ENCODE measurements at places on chromosomes 12 and 14.

- DNase-seq: no peak
These were observed 55.9 kb upstream of the AVPR1A start for GRCh38 chr12:63206909-63207308.

DNA sequence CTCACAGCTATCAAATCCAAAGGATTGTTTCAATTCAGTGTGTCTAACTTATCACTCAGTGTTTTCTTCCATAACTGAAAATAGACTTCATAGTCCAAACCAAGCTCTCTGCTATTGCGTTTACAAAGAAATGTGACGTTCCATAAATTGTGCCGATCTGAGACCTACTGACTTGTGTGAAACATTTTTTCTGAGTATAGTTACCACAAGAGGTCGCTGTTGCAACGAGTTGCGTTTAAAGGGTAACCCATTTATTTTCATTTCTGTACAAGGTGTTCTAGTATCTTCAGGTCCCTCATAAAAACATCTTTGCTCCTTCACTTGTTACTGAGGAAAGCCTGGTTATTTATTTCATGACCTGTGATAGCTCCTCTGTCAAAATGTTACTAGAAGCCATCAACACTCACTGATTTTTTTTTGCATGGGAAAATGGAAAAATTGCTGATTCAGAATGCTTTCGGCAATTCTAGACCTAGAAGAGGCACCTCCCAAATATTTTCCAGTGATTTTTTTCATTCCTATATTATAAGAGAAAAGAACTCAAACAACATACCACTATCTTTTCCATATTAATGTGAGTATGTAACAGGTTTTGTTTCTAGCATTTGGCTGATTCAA lies 60.9 kb upstream of the OR4E1 start:
- no peak for DNase-seq

DNA sequence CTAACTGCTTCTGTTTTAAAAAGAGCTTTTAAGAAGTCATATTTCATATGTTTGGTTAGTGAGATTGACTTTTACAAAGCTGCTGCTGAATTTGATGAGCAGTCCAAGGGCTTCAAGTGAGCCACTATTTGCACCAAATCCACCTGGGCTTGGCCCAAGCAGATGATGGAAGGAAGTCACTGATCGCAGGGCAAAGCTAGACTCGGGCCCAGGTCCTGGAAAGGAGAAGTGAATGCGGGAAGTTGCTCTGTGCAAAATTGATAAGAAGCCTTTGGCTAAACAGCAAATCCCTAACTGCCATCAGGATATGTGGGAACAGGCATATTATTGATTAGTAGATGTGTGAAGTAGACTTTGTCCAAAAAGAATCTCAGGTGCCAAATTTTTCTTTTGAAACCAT lies 30.5 kb downstream of the PLXNC1 start:
- DNase-seq: no peak

DNA sequence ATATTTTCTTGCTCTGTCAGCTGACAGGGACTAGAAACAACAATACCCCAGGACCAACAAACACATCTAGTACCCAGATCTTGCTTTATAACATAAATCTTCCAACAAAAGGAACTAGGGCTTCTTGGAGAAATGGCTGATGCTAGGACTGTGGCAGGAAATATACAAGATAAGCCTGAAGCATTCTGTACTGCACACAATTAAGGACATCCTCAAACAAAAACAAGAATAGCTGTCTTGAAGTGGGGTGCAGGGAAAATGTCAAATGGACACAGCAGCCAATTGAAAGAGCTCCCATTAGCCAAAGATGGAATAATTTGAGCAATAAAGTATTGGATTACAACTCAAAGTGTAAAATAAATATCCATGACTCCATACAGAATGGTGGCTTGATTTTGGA lies 50.0 kb downstream of the LGMN start:
- no peak for DNase-seq

- DNase-seq: no peak
These were observed 6.3 kb downstream of the CS start for GRCh38 chr12:56293795-56294194.

- no peak for DNase-seq
These were observed 114.8 kb downstream of the MON2 start for GRCh38 chr12:62581288-62582064.

- no peak for DNase-seq
These were observed 23.8 kb downstream of the ACTN1 start for GRCh38 chr14:68955164-68955850.

DNA sequence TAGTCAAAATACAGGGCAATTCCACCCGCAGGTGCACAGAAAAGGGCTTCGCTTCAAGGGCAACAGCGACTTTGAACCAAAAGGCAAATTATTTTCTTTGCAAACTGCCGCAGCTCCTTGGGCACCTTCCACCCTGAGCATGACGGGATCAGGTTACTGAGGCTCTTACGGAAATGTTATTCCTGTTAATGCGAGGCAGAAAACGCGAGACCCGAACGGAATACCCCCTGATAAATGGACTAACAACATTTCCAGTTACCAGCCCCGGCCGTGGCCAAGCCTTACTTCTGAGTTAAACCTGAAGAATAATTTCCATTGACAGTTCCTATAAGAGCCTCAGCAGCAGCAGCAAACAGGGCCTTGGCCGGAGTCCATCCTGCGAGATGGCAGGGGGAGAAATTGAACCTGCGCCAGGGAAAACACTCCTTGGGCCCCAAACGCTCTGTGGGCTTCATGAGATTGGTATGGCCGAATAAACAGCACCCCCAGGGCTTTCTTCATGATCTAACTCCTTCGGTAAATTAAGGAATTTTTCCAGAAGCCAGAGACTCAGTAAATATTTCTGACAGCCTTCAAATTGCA lies 70.0 kb upstream of the DICER1 start:
- DNase-seq: no peak

GRCh38 chr12:57092529-57092862 lies 3.6 kb downstream of the NAB2 start:
- DNase-seq: no peak

DNA sequence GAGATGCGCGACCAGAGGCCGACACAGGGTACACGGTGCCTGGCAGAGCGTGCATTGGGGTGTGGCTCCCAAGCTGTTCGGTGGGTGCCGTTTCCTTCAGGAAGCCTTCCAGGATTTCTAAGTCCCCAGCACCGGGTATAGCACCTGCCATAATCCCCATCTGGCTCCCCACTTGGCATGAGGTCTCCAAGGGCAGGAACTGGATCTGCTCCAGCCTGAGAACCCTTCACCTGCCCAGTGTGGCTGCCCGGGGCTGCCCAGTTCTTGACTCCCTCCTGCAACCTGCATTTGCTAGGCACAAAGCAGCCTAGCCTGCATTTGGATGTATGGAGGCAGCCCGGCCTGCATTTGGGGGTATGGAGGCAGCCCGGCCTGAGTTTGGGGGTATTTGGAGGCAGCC lies 69.7 kb downstream of the RFLNA start:
- DNase-seq: no peak

DNA sequence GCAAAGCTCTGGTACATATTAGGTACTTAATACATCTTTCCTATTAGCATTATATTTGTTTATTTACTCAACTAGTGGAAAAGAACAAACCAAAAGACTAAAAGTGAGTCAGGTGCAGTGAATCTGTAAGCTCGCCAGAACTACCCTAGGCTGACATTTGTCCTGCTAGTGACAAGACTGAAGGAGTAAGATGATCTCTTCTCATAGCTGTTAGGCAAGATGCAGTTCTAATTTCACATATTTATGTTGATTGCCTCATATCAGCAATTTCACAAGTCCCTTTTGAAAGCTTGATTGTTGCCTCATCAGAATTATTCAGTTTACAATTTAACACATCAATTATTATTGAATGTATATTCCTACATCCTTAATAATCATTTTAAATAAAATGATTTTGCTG lies 293.0 kb upstream of the NAV3 start:
- DNase-seq: no peak

GRCh38 chr14:32998433-32998832 lies 59.8 kb downstream of the NPAS3 start:
- no peak for DNase-seq

DNA sequence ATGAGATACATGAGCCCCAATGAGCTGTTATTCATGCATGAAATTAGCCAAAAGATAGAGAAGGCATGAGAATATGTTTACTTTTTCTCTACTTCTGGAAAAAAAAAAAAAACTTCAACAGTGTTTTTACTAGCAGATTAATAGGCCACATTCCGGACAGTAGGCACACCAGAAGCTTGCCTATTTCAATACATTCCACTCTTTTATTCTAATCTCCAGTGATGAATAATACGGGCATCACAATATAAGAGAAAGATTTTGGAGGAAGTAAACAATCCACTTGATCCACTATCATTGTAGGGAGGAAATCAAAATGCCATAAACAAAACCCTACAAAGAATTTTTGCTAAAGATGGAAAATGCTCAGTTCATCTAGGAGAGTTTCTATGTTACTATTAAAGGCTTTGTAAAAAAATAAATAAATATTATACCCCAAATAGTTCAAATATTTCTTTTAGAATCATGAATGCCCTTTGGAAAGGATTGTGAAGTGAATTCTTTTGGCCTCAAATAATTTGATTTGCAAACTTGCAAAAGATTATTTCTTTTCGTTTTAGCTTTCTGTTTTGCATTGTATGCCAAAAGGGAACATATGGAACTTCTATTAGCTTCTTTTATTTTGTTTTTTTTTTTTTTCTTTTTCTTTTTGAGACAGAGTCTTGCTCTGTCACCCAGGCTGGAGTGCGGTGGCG lies 232.6 kb downstream of the EPS8 start:
- no peak for DNase-seq

DNA sequence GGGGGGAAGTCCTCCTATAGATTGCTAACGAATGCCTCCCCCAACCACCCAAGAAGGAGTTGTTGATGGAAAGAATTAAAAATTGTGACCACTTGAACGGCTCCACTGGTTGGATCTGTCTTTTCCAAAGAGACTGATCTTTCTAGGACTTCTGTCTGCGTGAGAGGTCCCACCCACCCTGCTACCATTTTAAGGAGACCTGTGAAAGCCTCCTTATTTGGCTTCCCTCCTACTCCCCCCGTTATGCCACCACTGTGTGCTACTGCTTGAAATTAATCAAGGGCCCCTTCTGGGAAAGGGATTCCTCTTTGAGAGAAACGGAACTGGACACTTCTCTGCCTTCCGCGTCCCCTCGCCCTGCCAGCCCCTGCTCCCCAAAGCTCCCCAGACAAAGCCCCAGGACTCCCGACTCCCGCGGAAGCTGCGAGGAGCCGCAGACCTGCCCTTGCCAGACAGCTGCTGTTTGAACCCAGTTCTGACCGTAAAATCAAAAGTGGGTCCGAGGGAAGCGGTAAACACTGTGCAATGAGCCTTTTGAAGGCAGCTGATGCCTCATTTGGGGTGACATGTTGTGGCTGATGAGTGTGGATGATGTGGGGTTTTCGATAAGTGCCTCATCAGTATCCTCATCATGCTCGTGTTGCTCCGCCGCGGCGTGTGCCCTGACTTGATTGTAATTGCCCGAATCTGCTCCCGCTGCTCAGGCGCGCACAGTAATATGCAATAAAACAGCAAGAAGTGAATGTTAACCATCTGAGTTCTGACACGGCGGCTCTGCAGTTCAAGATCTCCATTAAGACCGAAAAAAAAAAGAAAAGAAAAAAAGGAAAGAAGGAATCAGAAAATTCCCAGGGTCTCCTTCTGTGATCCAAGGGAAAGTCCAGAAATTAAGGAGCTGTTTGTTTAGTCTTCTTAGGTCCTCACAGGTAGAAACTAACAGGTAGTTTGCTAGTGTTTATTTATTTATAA lies 48.2 kb downstream of the MBIP start:
- DNase-seq: peak; percentile 24

DNA sequence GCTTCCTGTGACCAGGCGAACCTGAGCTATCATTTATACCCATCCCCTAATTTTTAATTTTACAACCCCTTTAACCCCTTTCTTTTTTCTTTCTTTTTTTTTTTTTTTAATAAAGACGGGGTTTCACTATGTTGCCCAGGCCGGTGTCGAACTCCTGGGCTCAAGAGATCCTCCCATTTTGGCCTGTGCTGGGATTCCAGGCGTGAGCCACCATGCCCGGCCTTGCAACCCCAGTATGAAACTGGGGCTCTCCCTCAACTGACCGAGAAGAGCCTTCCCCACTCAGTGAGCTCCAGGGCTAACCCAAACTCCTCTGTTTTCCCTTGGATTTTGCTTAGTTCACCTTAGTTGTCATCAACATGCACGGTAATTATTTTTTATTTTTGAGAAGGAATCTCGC lies 992 bp downstream of the CPSF2 start:
- no peak for DNase-seq

GRCh38 chr12:50458606-50459005 lies 46.2 kb upstream of the DIP2B start:
- DNase-seq: no peak

DNA sequence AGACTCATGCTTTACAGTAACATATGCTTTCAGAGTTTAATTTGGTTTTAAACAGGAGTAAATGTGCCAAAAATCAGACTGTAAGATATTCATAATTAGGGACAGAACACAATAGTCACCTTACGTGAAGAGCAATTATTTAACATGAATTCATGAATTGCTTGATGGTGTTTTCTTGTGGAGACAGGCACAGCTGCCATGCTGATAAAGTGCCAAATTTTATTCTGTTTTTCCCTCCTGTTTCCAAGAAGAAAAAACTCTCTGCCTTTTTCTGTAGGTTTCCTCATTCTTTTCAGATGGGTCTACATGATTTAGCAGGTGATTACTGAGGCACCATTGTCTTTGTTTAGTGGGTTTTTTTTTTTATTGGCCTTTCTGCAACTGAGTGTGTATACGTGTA lies 80.1 kb downstream of the C12orf42 start:
- no peak for DNase-seq

- DNase-seq: no peak
These were observed 27.8 kb upstream of the BHLHE41 start for GRCh38 chr12:26152507-26153102.
